ENCODE measurements at places on chromosomes 6 and 20. TPM values are rescaled to one million over a fixed set of nuclear protein-coding genes. Genes with fewer than 3 reads are reported as not detected.

Gene ADGRG6
- total RNA-seq = 55.9 TPM

Gene C20orf204
- 0.82 TPM for total RNA-seq

Gene KIFC1
- 12.2 TPM for total RNA-seq

Gene PNPLA1
- total RNA-seq = not detected

Gene POLR1C
- total RNA-seq = 21.8 TPM

Gene CALHM5
- total RNA-seq = 1.9 TPM

Gene DLL1
- 25.0 TPM for total RNA-seq

Gene SCRT2
- not detected for total RNA-seq

Gene RSPO3
- 1.2 TPM for total RNA-seq

Gene SYTL3
- total RNA-seq = 9.9 TPM

Gene XKR7
- under 0.01 TPM for total RNA-seq

Gene CLPSL2
- total RNA-seq = not detected

DNA sequence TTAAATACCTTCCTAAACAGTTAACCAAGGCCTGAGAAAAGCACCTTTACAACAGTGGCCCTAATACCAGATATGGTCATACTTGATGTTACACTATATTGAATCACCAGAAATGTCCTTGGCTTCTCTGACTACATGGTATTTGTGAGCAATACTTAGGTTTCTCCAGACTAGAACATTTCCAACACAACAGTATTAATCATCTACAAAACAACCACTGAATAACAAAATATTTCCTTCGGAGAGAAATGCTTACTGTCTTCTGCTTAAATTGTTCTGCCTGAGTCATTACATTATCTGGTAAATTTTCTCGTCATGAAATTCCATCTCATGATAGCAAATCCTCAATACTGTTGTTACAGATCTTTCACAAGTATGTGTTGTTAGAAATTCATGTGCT is 252.9 kb upstream of the RUNX2 start:
- DNase-seq = no peak

DNA sequence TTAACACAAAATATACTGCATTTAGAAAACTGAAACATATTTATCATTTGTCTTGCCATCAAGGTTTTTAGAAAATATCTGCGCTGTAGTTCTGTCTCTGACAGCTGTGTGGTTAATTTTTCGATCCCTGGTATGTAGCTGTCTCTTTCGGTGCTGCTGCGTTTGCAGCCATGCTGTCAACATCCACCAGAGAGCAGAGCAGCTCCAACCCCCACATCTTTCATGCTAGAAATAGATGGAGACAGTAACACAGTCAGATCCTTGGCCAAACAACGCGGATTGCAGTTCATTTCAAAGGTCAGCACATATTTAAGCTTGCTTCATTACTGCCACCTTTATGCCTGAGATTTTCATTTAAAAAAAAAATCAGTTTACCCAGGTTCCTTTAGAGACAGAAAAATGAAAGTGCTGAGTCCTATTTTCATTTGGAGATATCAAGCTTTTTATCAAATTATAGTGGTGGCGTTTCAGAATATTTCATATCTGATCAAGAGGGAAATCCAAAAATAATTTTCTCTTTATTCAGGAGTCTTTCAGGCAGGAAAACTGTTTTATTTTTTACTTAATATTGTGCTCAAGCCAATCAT is 157.7 kb upstream of the MMS22L start:
- DNase-seq = peak; percentile 42

DNA sequence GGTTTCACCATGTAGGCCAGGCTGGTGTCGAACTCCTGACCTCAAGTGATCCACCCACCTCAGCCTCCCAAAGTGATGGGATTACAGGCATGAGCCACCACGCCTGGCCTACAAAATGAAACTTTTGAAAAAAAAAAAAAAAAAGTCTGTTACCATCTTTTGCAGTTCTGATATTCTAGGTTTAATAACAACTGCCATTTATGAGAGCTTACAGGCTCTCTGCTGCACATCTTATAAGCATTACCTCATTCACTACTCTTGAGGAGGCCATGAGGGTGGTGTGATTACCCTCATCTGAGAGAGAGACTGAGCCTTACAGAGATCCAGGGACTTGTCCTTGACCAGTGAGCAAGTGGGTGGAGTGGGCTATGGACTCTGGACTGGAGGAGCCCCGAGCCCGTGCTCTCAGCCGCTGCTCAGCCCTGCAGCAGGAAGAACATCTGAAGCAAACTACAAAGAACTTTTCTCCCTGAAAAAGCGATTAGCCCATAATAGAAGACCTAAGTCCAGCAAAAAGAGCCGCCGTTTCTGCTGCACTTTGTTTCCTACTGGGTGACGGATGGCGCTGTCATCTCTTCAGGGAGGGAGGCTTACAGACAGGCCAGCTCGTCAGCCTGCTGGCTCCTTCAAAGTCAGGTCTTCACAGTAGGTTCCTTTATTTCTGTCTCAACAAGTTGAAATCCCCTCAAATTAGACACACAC is 119.8 kb upstream of the AKAP12 start:
- no peak for DNase-seq

- DNase-seq = no peak
Observed at GRCh38 chr6:44837741-44838140, 450.2 kb downstream of the CDC5L start.

GRCh38 chr6:139640448-139640847 is 266.0 kb upstream of the CITED2 start:
- DNase-seq = no peak

DNA sequence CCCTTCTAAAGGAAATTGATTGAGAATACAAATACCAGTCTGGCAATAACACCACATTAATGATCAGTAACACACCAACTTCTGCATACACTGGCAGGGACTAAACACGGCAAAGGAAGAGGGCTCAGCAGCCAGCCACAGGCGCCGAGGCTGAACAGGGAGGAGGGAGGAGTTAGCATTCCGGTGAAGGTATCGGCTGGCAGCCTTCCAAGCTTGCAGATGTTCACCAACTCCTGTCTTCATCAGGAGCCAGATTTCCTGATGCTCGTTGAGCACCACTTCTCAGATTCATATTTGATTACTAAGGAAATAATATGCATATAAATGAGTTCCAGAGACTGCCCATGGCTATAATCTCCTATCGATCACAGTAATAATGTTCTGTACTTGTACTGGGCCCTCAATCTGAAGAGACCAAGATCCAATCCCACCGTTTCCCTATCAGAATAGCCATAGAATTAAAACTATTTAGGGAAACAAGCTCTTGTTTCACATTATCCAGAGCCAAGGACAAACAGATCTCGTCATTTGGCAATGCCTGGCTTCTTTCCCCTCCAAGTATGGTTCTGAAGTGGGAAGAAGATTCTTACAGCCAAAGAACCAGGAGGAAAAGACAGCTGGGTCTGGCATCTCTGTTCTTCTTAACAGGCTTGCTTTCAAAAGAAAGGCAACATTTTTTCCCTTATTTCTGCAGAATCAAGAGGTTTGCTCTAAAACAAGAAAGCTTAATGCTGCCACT is 42.2 kb downstream of the GFOD1 start:
- DNase-seq = peak; percentile 78

GRCh38 chr20:19786311-19786710 is 28.3 kb downstream of the RIN2 start:
- DNase-seq = peak; percentile 73

DNA sequence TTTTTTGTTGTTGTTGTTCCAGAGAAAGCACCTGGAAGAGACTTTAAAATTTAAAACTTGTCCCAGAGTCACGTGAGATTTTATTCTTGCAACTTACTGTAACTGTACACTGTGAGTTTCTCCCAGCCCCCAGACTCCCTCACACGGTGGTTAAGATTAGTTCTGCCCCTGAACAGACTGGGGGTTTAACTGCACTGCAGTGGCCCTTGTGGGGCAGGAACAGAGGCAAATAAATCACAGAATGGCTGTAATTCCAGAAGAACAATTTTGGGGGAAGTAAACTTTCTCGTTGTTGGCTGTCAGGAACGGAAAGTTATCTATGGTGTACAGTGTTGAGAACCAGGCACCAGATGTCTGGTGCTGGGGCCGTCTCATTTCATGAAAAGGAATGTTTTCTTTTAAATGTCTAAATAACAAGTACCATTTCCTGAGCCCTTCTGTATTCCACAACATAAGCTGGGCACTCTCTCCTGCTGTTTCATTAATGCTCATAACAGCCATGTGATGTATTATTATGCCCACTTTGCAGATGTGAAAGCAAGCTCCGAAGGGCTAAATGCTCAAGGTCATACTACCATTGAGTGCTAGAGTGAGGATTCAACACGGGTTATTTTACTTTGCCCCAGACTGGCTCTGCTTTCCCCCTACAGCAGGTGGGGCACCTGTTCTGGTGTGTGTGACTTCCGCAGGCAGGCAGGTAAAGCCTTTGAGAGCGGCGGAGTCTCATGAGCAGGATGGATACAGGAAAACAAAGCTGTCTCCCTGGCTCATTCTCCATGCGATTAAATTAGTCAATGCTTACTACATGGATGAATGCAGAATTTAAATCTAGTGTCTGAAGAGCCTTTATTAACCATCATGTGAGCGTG is 30.5 kb downstream of the CNKSR3 start:
- peak; percentile 68 for DNase-seq

DNA sequence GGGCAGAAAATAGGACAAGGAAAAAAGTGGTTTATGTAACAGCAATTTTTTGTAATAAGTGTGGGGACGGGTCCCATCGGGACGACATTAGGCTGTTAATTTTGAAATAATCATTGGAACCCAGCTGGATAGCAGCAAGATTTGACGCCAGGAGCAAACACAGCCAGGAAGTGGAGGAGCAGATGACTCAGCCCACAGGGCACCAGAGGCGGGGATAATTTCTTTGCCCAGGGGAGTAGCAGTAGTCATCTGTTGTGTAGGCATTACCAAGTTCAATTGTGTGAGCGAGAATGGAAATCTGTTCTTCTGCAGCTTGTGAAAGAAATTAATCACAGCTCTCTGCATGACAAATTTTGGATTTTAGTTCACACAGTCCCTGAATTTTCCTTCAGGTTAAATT is 22.6 kb upstream of the RIN2 start:
- peak; percentile 79 for DNase-seq

DNA sequence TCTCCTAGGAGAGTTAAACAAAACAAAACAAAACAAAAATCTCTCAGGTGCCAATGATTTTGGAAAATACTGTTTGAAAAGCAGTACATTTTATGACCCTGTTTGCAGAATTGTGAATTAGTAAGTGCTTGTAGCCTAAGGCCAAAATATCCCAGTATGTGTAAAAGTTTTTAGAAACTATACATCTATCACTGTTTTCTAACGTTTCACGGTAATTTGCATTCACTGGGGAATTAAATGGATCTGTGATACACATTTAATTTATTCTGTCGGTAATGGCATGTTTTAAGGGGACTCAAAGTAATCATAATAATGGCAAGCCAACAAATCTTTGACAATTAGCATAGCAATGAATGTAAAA is 95.6 kb upstream of the FAM184A start:
- peak; percentile 43 for DNase-seq

GRCh38 chr6:113449051-113449450 is 408.1 kb upstream of the MARCKS start:
- DNase-seq = no peak

- peak; percentile 83 for DNase-seq
Observed at GRCh38 chr6:4506223-4506622, 270.0 kb upstream of the CDYL start.

GRCh38 chr6:110852773-110853172 is 21.8 kb upstream of the AMD1 start:
- no peak for DNase-seq

DNA sequence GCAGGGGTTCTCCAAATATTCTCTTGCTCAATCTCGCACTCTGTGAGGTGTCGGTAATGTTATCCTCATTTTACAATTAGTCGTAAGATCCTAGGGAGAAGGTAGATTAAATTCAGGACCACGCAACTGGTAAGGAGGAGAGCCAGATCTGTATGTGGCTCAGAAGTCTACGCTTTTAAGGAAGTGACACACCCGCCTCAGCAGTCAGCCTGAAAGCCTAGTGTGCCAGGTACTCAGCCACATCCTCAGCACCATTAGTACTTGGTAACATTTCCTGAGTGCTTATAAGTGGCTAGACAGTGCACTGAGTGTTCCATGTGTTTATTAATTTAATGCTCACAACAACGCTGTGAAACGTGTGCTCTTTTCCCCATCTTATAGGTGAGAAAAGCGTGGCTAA is 63.7 kb downstream of the DHX35 start:
- no peak for DNase-seq

- DNase-seq = no peak
Observed at GRCh38 chr6:132484680-132485018, 28.3 kb downstream of the STX7 start.

DNA sequence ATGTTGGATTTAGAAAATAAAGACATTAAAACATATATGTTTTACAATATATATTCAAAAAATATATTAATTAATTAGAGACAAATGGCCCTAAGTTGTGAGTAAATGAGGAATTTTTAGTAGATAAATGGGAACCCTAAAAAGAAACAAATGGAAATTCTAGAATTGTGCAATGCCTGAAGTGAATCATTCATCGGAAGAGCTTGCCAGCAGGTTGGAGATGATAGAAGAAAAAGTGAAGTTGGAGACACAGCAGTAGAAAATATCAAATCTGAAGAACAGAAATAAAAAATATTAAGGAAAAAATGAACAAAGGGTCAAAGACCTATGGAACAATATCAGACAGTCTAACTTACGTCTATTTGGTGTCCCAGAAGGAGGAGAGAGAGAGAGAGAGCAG is 109.4 kb upstream of the NEDD9 start:
- no peak for DNase-seq

- DNase-seq = no peak
Observed at GRCh38 chr6:65289491-65289890, 417.5 kb downstream of the EYS start.

DNA sequence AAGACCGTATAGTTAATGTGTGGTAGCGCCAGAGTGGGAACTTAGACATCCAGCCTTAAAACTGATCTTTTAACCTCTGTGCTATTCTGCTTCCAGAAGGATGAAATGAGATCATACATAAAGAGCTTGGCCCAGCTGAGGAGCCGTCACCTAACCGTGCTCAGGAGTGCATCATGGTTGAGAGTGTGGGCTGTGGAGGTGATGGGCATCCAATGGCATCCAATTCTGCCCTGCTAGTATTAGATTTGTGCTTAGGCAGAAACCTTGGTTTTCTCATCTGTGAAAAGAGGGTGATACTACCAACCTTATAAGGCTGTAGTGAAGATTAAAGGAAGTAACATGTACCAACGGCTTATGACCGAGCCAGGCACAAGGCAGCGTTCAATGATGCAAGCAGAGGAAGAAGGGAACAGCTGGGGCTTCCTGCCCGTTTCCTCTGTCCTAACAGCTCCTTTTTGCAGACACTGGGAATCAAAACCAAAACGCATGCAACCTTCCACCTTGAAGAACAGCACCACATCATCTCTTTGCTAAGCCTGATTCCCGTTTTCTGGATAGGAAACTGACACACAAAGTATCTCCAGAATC is 1.3 kb downstream of the SLC22A16 start:
- DNase-seq = no peak

DNA sequence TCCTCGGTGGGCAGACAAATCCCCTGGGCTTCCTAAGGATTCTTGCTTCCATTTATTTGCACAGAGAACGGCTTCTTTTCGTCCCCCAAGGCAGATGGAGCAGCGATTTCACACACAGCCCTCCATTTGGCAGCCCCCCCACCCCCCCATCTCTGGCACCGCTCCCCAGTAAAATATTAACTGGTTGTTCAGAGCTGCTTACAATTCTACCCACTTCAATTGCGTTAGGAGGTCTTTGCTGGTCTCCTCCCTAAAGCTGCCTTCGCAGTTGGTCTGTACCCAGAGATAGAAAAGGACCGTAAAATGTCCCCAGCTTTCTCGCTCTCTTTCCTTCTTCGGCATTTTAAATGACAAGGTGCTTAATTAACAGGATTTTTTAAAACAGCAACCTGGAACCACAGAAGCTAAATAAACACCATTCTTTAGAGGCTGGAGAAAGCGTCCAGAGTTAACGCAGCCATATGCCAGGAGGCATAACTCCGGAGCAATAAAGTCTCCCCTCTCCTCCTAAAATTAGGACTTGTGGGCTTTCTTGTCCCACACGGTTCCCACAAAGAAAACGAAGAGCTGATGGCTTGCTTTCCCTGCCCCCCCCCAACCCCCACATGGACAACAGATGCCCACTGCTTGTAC is 1.7 kb upstream of the ZMYND8 start:
- no peak for DNase-seq
